ENCODE measurements at places on chromosomes 3 and 15. TPM values are rescaled to one million over a fixed set of nuclear protein-coding genes. Genes with fewer than 3 reads are reported as not detected.

DNA sequence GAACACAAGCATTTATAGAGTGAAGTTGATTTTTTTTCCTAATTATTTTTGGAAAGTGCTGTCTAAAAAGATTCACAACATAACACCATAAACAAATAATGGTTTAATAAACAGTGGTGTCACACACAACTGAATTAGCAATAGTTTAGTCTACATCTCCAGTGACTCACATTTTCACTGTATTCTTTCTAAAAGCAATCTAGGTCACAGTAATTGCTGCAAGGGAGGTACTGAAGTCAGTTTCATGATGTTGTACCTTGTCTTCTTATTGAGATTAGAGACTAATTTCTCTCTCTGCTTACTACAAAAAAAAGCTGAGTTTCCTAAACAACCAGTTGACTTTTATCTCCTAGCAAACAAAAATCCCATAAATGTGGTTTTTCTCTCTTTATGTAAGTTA is 29.6 kb downstream of the PLSCR4 start:
- DNase-seq, result no peak

DNA sequence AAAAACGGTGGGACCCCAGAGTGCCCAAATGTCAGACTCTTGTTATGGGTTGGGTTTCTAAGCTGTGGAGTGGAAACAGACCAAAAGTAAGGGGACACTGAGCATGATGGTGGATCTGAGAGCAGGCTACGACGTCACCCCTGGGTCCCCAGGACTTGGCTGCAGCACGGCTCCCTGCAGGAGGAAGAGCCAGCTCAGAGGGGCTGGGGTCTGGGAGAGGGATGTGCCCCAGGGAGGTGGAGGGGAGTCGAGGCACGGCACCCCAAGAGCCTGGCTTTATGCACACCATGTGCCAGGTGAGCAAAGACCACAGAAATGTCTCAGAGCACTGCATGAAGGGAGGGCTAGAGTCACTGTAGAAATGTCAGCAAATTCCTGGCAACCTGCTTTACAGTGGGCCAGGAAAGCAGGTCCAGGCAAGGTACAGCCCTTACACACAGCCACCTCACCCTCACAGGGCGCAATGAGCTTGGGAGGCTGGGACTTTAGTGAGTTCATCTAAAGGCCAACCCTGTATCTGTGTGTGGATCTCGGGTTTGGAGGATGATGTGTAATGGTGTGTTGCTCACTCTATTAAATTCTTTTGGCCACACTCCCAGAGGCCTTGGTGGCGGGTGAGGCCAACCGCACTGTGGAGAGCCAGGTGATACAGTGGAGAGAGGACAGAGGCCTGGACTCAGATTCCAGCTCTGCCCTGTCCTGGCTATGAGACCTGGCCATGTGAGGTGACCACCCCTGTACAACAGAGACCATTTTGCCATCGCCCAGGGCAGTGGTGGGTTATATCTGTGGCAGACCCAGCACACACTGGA is 14.1 kb downstream of the CTSH start:
- DNase-seq, result peak; percentile 82

- peak; percentile 46 for DNase-seq
Measured at GRCh38 chr3:111874177-111874820, 15.2 kb downstream of the PHLDB2 start.

GRCh38 chr3:150376001-150376848 is 31.9 kb upstream of the TSC22D2 start:
- DNase-seq, result no peak

DNA sequence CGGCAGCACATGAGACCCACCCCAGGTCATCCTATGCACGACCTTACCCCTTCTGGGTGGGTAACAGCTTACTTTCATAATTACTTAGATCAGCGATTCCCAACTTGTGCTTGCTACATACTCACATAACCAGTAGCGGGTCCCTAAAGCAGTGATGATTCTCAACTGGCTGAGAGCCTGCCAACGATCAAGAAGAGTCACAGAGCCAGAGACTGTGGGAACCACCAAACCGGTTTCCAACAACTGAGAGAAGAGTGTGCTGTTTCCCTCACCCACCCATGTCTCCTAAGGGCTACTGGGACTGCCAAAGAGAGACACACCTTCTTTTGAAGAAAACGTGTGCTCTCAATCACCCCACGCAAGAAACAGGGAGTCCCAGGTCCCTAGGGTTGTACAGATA is 12.0 kb upstream of the XXYLT1 start:
- no peak for DNase-seq

DNA sequence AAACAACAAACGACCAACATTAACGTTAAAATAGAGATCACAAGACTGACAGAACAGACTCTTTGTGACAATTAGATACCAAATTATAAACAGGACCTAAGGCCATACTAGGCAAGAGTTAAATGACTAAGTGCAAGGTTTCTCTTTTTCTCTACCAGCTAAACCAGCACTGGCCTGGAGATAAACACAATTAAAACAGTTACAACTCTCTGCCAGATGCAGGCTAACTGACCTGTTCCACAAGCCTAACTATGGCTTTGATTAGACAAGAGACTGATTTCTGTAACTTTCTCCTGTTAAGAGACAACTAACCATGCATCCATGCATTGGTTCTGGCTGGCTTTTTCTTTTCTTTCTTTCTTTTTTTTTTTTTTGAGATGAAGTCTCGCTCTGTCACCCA is 1.6 kb upstream of the ARL8B start:
- no peak for DNase-seq

- no peak for DNase-seq
Measured at GRCh38 chr3:172751175-172751704, 714 bp downstream of the ECT2 start.

GRCh38 chr3:12449889-12450682 is 34.2 kb upstream of the TSEN2 start:
- no peak for DNase-seq

DNA sequence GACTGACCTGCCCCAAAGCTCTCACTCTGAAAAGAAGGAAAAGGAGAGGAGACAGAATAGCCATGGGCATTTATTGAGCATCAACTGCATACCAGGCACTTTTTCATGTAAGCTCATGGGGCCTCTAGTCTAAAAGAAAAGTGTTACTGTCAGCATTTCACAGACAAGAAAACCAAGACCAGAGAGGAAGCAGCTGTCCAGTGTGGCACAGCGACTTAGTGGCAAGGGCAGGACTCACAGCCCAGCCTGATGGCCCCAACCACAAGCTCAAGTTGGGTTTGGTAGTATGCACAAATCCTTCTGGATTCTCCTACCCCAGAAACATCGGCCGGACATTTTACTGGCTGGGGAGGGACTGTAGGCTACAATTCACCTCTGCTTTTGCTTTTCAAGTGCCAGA is 5.8 kb downstream of the EFCC1 start:
- no peak for DNase-seq

GRCh38 chr3:143506190-143506589 is 342.1 kb downstream of the SLC9A9 start:
- no peak for DNase-seq

- no peak for DNase-seq
Measured at GRCh38 chr15:73796331-73796831, 43.2 kb upstream of the INSYN1 start.

DNA sequence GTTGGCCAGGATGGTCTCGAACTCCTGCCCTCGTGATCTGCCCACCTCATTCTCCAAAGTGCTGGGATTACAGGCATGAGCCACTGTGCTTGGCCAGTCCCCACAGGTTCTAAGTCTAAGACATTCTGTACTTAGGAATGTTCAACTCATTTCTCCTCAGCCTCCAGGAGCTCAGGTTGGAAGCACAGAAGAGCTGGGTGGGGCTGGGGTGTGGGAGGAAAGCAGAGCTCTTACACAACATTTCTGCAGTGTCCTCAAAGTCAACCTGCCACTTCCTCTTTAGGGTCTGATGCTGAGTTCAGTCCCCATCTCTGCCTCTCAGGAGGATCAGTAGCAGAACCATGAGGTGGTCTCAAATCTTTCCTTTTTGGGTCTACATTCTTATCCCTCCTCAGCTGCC is 75.5 kb downstream of the MRPL46 start:
- DNase-seq, result peak; percentile 70

- no peak for DNase-seq
Measured at GRCh38 chr3:149615731-149616221, 42.0 kb downstream of the WWTR1 start.

- no peak for DNase-seq
Measured at GRCh38 chr3:111159391-111159790, 87.8 kb downstream of the NECTIN3 start.

DNA sequence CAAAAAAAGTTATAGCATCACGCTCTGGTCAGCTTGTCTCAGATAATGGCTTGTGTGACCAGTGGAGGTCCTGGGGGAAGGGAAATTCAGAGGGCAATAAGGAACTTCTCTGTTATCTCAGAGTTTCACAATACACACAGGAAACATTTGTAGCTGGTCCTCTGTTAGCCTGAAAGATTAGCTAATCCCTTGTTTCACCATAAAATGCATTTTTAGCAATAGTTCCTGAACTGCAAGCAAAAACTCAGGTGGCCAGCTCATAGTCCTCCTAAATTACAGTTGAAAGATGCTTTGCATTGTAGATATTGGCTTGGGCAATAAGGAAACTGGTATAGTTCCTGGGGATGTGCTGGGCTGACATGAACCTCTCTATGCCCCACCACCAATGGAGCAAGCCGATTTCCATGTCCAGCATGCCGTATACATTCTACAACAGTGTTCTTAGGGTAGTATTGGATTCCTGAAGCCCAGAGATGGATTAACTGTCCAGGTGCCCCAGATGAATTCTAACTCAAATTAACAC is 141.5 kb upstream of the TBL1XR1 start:
- no peak for DNase-seq

DNA sequence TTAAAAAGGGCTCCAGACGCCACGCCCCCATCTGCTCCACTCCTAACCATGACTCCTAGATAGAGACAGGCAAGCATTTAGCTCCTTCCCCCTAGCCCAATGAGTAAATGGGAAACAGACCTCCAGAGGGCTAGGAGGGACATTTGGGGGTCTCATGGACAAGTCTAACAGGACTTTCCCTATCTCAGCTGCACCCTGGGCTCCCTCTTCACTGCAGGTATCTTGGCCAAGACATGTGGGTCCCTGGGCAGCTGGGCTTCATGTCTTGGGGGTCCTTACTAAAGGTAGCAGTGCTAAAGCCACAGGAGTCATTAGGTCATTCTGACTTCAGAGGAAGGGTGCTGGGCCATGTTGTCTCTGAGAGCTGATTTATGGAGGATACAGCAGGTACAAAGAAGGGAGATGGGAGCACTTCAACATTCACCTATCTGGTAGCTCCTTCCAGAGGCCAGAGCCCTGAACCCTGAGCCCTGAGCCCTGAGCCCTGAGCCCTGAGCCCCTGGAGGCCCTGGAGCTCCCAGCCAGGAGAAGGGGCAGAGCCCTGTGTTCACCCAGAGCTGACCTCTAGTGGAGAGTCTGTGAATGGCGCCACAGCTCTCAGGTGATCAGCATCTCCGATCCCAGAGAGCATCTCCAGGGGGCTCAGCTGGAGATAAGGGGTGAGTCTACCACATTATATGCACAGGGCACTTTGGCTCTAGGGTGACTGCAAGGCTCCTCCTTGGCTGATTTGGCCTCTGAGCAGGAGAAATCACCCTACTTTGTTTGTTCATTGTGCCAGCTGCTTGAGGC is 40.1 kb upstream of the EPHB1 start:
- DNase-seq, result peak; percentile 22

DNA sequence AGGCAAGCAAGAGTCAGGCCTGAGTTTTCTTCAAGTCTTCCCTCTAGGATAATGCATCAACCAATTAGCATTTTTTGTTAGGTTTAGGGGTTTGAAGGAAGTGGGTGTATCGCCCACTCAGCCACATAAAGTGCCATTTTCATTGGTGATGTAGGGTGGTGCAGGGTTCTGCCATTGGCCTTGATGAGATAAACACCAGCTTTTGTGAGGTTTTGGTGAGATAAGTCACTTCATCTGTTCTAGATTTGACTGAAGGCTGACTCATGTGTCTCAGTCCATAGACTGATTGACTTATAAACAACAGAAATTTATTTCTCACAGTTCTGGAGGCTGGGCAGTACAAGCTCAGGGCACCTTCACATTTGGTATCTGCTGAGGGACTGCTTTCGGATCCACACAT is 84.5 kb upstream of the C3orf80 start:
- DNase-seq, result no peak

GRCh38 chr3:116067326-116067725 is 378.0 kb downstream of the LSAMP start:
- no peak for DNase-seq

GRCh38 chr3:42071904-42072812 is 19.0 kb upstream of the TRAK1 start:
- DNase-seq, result peak; percentile 63

Gene CPN2
- not detected for polyA plus RNA-seq

Gene GOLGA6L4
- polyA plus RNA-seq, result 1.8 TPM

Gene SLC28A2
- polyA plus RNA-seq, result not detected

Gene DISP2
- 0.39 TPM for polyA plus RNA-seq

Gene PAK2
- 33.0 TPM for polyA plus RNA-seq

Gene COPG1
- 90.0 TPM for polyA plus RNA-seq

Gene SLC51B
- 12.2 TPM for polyA plus RNA-seq

Gene RBP2
- not detected for polyA plus RNA-seq

Gene TMEM266
- not detected for polyA plus RNA-seq

Gene GCNT3
- polyA plus RNA-seq, result 69.2 TPM

Gene GUCA1C
- not detected for polyA plus RNA-seq

Gene CELF6
- polyA plus RNA-seq, result not detected

Gene CRYGS
- polyA plus RNA-seq, result 0.84 TPM

Gene ISLR
- 0.25 TPM for polyA plus RNA-seq

Gene ZNF619
- polyA plus RNA-seq, result 2.2 TPM

Measured in A549 (cell line).